ENCODE measurements at places on chromosomes 6 and 20.
A peak's percentile ranks its signal among the peaks of the same experiment; 100 is the strongest.

GRCh38 chr6:74356391-74356790, 660.4 kb downstream of the CD109 start:
- no peak for DNase-seq

GRCh38 chr20:48697845-48698491, 129.8 kb downstream of the PREX1 start:
- DNase-seq: peak; percentile 72

GRCh38 chr6:140340795-140341194, 966.3 kb upstream of the CITED2 start:
- DNase-seq: no peak

DNA sequence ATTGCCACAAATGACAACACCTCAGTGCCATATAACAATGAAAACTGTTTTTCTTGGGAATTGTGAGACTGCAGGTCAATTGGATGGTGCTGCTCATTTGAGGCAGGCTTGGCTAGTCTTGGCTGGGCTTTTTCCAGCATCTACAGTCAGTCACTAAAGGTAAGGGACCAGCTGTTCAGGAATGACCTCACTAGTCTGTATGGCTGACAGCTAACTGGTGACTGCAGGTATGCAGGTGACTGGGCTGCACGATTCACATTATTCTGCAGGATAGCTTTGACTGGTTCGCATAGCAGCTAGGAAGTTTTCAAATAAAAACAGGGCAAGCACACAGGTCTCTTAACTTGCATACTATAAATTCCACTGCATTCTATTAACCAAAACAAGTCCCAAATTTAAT, 22.1 kb upstream of the HMGCLL1 start:
- DNase-seq: no peak

- peak; percentile 72 for DNase-seq
Measured at GRCh38 chr20:38692436-38693411, 31.6 kb upstream of the SLC32A1 start.

GRCh38 chr20:45974896-45975565, 3.0 kb upstream of the ZNF335 start:
- DNase-seq: no peak

- DNase-seq: no peak
Measured at GRCh38 chr6:109743739-109744138, 52.6 kb downstream of the FIG4 start.

DNA sequence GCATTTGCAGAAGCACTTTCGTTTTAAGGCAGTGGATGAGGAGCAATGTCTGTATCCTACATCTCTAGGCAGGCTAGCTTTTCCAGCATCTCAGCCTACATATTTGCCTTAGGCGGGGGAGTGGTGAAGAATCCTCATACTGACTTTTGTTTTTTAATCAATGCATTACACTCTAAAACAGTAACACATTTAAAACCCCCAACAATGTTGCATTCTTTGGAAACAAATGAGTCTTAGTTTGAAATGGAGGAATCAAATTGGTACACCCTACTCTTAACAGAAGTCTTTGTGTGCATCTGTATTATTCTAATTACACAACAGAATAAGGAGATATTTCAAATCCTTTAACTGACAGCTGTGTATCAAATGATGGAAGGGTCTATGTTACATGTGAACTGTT, 9.0 kb downstream of the NKAIN2 start:
- DNase-seq: peak; percentile 41

Data from Ammon's horn (tissue), 1 donor.